ENCODE measurements at places on chromosomes 6 and 20.

- DNase-seq, result no peak
Observed at GRCh38 chr20:11092151-11092550, 418.4 kb upstream of the JAG1 start.

DNA sequence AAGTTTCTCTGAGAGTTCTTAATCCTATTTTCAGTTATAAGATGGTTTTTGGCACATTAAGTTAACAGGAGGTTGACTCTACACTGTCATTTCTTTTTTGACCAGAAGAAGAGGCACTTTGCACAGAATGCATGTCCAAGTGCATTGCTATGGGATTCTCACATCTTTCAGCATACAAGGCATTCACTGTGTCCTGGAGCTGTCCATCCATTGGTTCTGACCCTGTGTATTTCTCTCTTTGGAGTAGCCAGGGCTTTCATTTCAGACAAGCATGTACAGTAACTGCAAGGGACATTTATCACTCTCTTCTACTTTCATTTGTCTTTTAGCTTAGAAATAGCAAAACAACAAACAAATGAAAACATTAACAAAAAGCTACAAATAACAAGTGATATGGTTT lies 275.1 kb upstream of the IMPG1 start:
- no peak for DNase-seq

DNA sequence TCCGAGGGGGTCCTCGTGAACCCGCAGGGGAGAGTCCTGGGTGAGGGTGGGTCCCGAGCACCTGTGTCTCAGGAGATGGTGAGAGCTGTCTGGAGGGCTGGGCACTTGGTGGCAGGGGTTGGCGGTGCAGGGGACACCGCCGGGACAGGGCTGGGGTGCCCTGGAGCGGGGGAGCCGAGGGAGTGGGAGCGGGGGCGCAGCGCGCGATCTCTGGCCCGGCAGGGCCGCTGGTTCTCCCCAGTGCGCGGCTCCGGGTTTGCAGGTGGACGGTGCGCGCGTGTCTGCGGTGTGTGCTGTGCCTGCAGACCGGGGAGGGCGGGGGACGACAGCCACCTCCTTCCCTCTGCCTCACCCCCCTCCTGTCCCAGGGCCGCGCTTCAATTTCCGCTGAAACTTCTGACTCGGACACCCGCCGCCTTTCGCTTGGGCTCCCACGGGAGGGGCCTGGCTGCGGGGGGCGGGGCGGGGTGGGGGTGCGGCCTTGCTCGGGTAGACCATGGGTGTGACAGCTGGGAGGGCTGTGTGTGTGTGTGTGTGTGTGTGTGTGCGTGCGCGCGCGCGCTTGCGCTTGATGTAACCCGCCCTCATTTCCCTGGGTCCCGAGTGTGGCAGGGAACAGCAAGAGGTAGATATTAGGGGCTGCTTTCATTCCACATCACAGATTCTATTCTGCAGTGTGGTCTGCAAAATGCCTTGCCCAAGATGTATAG lies 1.2 kb downstream of the TRIB3 start:
- no peak for DNase-seq

- DNase-seq, result no peak
Observed at GRCh38 chr6:129497481-129498441, 212.2 kb downstream of the ARHGAP18 start.

GRCh38 chr6:65081756-65082155 lies 625.3 kb downstream of the EYS start:
- no peak for DNase-seq

- no peak for DNase-seq
Observed at GRCh38 chr6:135902756-135903331, 51.3 kb downstream of the PDE7B start.

GRCh38 chr6:153840039-153840850 lies 198.8 kb upstream of the OPRM1 start:
- DNase-seq, result no peak

- DNase-seq, result no peak
Observed at GRCh38 chr6:159422041-159422984, 253.1 kb downstream of the FNDC1 start.

- DNase-seq, result no peak
Observed at GRCh38 chr20:58473453-58474425, 41.5 kb downstream of the APCDD1L start.

- DNase-seq, result no peak
Observed at GRCh38 chr20:29472606-29473005, 1784.9 kb upstream of the DEFB115 start.

- DNase-seq, result no peak
Observed at GRCh38 chr20:45938727-45939438, 4.4 kb downstream of the PCIF1 start.

DNA sequence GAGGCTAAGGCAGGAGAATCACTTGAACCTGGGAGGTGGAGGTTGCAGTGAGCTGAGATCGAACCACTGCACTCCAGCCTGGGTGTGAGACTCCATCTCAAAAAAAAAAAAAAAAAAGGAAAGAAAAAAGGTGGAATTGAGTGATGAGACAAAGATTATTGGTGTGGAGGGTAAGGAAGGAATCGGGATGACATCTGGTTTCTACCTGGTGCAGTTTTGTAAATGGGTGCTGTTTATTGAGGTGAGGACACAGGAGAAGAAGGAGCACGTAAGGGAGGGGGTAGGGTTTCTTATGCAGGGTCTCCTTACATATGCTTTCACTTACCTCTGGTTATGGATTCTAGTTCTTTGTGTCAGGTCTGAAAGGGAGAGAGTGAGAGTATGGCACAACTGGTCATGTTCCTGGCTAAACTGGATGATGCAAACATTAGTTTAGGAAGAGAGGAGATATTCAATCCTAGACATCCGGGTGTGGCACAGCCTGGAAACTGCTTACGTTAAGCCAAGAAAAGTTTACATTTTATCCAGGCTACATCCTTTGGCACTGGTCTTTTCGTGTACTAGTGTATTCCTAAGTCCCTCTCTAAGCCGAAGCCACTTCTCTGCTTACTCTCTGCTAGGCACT lies 5.4 kb downstream of the RALY start:
- DNase-seq, result no peak

DNA sequence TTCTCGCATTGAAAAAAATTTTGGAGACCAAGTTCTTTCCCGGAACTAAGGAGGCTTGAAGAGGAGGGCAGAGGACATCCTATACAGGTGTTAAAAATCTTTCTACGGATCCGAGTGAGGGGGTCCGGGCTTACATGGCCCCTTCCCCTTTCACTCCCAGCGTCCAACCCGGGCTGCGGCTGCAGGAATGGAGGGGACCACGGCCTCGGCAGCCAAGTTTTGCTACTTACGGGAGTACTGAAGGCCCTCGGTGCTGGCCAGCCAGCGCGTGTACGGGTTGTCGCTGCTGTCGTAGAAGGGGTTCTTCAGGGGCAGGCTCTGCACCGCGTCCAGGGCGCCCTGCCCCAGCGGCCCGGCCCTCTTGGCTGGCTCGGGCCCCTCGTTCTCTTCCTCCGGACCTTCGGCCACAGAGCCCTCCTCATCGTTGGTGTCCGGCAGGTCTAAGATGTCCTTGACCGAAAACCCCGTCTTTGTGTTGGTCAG lies 642 bp downstream of the NKX2-2 start:
- no peak for DNase-seq

DNA sequence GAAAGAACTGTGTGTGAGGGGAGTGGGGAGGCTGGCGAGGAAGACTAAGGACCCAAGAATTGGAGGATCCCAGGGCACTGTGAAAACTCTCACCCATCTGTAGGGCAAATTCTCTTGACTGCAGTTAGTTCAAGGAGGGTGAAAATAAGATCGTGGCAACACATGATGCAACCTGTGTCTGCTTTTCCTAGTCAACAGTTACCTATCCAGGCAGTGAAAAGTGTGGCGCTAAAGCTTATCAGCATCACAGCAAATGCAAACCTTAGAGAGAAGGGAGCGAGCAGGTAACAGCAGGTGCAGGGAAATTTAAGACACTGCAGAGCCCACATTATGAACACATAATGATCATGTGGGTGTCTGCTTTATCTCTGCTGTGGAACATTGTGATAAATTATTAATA lies 97.7 kb upstream of the SGK1 start:
- no peak for DNase-seq

- no peak for DNase-seq
Observed at GRCh38 chr6:150004101-150004782, 21.1 kb downstream of the RAET1L start.

Measured in NCI-H2107 (cell line).